Right lung (tissue), 10 donors: ENCODE measurements at places on chromosomes 4 and X.
A peak's percentile ranks its signal among the peaks of the same experiment; 100 is the strongest.

GRCh38 chrX:11305641-11306040 lies 12.4 kb downstream of the AMELX start:
- DNase-seq = no peak

DNA sequence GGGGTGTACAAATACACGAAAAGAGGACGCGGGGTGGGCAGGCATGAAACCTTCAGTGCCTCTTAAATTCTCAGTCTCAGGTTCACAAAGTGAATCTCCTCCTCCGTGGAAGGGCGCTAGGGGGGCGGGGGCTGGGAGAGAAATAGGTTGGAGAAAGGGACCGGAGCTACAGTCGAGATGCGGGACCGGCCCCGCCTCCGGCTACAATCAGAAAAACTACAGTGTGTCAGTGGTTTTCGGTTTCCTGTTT lies 3.4 kb downstream of the MAML3 start:
- DNase-seq = no peak

DNA sequence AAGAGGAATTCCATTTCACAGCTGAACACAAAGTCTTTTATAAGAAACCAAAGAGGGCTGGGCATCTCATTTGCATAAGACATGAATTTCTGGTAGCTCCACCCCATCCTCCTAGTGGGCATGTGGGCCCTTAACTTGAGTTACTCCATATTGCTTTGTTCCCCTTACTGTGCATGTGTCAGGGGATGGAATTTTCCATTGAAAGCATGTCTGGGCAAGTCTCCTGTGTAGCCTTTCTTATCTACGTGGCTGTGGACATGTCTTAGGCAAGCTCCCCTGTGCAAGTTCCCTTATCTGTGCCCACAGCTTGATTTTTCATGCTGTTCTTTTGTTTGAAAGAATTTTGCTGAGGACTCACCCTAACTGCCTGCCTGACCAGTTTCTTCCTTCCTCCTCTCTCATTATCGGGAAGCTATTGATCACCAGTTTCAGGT lies 123.5 kb upstream of the JADE1 start:
- DNase-seq = no peak

GRCh38 chr4:4456351-4456750 lies 69.4 kb downstream of the NSG1 start:
- DNase-seq = no peak

GRCh38 chr4:187477224-187477623 lies 518.3 kb upstream of the ZFP42 start:
- no peak for DNase-seq

DNA sequence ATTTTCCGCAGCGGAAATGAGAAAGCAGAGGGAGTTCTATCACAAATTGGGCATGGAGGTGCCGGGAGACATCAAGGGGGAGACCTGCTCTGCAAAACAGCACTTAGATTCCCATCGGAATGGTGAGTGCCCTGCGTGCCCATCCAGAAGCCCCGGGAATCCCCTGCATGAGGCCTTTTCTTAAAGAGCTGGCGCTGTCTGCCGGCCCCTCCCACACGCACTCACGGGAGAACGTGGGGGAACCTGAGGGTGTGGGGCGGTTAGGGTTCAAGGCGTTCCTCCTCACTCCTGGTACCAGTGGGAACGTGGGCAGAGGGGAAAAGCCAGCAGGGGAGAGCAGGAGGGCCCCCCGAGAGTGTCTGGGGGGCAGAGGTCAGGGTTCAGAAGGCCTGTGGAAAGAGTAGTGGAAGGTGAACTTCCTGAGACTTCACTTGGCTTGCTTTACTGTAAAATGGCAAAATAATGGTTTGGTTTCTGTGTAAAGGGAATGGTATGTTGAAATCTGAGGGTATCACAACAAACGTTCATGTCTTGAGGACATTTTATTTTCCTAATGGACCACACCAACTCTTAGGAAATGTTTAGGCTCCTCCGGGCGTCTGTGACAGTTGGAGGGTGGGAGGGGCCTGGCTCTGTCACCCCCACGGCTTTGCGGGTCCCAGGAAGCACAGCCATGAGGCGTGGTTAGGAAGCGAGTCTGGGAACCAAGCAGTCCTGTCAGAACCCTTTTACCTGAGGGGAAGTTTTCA lies 38.0 kb downstream of the PCGF3 start:
- no peak for DNase-seq

- DNase-seq = no peak
These were observed 222.8 kb downstream of the NLGN4X start for GRCh38 chrX:6005856-6006255.

GRCh38 chr4:3791910-3792542 lies 25.8 kb downstream of the ADRA2C start:
- peak; percentile 42 for DNase-seq

DNA sequence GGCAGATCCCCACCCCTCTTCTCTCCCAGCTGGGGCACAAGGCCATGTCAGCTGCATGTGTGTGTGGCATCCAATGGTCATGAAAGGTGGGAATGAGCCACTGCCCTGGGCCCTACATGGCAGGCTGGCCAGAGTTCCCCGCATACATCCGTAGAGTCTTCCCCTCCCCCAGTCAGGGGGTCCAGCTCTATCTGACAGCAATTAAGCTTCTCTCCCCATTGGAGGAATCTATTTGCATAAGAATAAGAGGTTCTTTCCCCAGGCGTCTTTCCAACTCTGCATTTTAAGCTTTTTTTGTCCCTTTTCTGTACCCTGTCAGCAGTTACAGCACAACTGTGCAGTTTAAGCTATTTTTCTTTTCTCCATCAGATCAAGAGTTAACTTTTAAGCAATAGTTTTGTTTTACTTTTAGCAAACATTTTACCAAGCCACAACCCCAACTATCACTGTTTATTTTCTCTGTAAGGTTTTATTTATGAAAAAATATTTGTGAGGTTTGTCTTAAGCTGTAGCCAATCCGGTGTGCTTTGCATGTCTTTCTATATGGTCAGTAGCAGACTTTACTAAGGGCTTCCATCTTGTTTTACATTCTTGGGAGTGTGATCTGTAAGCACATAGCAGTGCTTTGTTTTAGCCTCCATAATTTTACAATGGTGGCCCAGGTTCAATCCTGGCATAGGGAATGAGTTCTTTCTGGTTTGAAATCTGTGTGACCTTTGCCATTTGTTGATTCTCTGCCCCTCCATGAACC lies 28.7 kb downstream of the NLRP2B start:
- DNase-seq = no peak

- no peak for DNase-seq
These were observed 147.7 kb upstream of the TLL1 start for GRCh38 chr4:165725352-165725751.

DNA sequence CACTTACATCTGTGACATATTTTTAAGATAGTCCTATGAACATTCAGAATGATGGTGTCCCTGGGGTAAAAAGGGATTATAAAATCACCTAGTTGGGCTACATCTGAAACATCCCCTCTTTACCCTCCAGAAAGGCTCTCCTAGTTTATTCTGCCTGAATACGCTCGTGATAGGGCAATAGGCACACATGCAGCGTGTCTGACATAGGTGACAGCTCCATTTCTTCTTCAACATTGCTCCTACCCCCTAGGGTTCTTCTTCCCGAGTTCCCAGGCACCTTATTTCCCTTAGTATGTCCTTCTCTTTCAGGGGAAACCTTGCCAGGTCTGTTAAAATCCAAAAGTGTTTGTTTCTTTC lies 27.1 kb upstream of the CFAP299 start:
- no peak for DNase-seq

DNA sequence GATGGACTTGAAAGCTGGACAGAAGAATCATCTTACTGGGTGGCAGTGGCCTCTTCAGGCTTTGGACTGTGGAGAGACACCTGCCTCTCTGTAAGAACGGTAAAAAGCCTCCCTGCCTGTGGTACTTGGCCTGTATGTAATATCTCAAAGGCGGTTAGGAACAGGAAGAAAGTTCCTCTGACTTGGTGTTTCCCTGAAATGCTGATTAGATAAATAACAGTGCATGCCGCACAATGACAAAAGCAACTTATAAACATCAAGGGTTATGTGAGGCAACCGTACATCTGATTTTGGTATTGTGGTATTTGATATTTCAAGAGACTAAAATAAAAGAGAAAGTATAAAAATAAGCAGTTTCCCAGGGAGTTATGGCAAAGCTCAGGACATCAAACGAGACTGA lies 92.4 kb upstream of the SORBS2 start:
- no peak for DNase-seq

GRCh38 chr4:86934147-86934770 lies 552 bp upstream of the AFF1 start:
- DNase-seq = no peak

DNA sequence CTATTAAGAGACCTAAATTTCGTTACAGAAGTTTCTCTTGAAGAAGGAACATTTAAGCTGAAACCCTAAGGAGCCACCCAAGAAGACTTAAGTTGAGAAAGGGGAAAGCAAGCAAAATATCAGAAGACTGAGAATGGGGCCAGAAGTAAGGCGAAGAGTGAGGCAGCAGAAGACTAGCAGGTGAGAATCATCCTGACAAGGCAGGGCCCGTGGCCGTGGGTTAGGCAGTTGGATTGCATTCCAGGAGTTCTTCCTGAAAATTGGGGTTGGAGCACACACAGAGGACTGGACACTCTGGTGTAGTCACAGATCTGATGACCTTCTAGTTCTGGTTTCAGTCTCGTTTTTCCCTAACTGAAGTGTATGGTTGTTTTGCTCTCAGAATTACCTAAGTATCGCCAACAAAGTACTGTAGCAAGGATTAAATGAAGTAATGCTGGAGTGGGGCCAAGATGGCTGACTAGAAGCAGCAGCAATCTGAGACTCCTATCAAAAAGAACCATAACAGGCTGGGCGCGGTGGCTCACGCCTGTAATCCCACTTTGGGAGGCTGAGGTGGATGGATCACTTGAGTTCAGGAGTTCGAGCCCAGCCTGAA lies 94.4 kb upstream of the GUCY1A1 start:
- DNase-seq = no peak

DNA sequence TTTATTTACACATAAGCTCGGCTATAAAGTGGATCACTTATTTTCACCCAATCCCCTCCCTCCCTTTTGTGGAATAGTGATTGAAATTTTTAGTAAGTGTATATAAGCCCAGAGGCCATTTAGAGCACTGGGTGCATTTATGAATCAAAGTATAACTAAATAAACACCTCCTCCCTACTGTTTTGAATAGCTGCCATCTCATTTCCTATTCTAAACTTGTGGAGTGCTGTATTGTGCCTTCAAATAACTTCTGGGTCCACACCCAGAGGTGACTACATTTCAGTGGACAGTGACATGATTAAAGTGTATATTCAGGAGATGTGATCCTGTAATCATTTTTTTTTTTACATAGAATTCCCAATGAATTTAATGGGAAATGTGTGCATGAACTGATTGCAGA lies 104.9 kb downstream of the TEX13C start:
- DNase-seq = no peak

DNA sequence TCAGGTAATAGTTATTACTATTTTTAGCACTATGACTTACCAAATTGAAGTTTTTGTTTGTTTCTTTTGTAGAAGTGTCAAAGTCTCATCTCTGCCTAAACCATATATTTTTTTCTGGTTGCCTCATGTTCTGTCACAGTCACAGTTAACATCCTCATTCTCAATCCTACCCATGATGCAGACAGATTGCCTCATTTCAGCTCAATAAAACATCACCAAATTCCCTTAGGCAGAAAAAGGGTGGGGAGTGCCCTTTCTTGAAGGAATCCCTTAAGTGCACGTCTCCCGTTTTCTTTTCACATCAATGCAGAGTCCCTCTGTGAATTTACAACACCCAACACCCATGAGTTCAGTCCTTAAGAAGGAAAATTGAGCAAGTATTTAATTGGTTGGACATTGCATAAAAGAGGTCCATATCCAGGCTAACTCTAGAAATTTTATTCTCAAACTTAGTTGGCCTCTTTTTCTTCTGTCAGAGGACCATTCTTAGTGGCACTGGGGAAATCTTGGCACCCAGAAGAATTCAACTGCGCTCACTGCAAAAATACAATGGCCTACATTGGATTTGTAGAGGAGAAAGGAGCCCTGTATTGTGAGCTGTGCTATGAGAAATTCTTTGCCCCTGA lies 103.7 kb upstream of the BMPR1B start:
- no peak for DNase-seq

- DNase-seq = no peak
These were observed 38.5 kb downstream of the TRMT44 start for GRCh38 chr4:8478801-8479744.

- no peak for DNase-seq
These were observed 512.7 kb upstream of the FAT1 start for GRCh38 chr4:187236209-187236890.

- peak; percentile 48 for DNase-seq
These were observed 15.2 kb downstream of the HSD17B11 start for GRCh38 chr4:87375719-87376291.
